ENCODE measurements at places on chromosomes 16 and 17.

DNA sequence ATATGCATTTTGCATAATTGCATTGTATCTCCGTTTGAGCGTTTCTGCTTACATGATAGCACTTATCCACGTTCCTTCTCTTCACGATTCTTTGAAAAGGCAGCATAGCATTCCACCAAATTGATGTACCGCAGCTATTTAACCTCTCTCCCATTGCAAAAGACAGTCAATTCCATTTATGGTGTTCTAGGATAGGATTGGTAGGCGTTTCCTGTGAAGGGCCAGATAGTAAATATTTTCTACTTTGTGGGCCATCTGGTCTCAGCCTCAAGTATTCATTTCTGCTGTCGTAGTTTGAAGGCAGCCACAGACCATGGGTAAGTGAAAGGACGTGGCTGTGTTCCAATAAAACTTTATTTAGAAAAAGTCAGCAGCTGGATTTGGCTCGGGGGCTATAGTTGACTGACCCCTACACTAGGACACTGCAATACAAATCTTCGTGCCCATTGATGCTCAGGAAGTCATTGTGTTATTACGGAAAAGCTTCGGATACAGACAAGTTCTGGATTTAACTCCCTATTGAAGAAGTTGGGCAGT lies 10.1 kb downstream of the SNX29 start:
- no peak for DNase-seq

DNA sequence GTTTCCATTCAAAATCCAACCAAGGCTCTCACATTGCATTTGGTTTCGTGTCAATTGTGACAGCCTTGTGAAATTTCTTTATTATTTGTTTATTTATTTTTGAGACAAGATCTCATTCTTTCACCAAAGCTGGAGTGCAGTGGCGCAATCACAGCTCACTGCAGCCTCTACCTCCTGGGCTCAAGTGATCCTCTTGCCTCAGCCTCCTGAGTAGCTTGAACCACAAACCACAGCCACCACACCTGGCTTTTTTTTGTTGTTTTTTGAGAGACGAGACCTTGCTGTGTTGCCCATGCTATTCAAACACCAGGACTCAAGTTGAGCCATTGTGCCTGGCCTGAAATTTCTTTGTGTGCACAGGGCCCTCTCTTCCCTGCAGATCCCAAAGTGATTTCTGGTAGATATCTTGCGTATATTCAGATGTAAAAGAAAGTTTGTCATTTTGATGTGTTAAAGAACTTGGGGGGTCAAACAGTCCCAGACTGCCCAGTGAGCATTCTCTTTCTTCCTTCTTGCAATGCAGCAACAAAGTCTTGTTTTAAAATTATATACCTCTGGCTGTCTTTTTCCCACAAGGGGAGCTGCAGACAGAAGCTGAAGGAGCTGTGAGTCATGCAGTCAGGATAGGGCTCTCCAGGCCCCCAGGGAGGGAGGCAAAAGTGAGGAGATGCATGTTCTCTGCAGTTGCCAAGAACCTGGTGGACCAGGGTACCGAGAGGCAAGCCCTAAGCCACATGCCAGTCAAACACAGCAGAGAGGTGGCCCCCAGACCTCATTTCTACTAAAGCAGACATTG lies 15.5 kb upstream of the USP22 start:
- no peak for DNase-seq

DNA sequence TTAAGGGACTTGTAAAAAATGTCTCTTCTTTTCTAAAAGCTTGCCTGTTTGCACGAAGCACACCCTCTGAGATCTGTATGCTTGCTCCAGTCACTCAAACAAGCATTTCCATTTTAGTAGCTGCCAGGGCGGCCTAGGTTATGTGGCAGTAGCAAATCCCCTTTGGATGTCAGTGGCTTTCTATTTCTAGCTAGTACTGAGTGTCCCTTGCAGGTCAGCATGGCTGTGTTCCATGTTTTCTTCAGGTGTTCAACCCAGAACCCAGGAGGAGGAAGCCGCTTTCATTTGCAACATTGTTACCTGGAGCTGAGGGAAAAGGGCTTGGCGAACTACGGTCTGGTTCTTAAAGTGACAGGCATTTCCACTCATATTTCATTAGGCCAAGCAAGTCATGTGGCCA lies 36.4 kb downstream of the FOXL1 start:
- no peak for DNase-seq

DNA sequence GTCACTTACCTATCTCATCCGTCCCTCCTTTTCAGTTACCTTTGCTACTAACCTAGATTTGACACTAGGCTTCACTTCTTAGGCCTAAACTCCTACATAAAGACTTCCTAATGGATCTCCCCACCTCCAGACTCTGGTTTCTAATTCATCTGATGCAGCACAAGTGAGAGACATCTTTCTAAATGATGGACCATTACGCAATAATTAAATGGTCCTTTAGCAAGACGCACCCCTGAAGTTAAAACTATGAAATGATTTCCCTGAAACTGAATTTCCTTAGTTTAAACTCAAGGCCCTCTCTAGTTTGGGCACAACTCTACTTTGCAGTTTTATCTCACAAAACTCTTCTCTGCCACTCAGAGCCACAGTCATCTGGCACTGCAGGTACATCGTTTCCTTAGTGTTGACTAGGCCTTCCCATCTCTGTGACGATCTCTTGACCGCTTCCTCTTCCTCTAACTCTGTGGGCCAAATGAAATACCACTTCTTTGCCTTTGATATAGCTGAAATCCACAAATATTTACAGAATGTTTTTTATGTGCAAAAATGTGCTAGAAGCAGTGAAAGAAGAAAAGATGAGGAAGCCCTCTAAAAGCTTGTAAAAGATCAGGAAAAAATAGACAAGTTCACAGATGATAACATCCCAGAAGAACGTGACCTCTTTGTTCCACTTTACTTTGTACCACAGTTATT lies 3.3 kb downstream of the SYNRG start:
- DNase-seq = no peak

GRCh38 chr16:27795992-27796614 lies 246.2 kb downstream of the KATNIP start:
- no peak for DNase-seq

DNA sequence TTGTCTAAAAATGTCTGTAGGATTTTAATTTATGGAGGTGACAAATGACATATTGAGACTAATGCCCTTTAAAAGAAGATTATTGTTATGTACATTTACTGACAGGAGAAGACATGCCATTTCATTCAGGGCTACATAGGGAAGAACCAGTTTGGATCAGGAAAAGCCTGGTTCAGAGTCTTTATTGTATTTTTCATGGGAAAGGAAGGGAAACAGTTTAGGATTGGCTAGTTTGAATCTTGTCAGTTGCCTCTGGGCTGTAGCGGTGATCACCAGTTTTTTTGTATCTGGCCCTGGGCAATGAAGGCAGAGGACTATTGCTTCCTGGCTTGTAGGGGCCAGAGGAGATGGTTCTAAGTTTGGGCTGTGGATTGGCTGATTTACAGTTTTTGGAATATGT lies 31.8 kb downstream of the NSRP1 start:
- DNase-seq = no peak

DNA sequence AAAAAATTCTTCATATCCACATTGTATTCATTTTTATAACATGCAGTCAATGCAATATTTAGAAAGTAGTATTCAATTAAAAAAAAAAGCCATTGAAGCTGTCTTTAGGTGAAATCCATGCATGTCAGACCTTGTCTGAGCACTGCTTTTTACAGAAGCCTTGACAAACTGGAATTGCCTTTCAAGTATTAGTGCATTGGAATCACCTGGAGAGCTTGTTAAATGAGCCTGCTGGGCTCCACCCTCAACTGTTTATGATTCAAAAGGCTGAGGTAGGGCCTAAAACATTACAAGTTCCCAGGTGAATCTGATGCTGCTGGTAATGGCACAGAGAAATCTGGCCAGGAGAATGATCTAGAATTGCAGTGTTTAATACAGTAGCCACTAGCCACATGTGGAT lies 85.8 kb downstream of the HIC1 start:
- no peak for DNase-seq

DNA sequence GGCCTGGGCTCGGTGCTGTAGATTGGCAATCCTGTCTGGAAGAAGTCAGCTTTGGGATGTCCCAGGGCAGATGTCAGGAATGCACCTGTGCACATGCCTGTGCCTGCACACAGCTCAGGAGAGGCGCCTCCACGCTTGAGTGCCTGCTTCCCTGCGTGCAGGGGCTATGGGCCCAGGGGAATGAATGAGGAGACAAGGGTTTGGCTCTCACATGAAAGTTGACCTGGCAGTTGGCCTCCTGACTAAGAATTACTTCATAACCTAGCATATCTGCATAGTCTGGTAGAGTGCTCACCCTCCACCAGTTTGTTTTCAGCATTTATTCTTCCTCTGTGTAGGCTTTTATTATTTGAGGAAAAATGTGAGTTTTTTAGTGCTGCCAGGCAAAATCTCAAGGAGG lies 50.0 kb downstream of the PLD6 start:
- DNase-seq = no peak
